NCI-H1092 (cell line): ENCODE measurements at places on chromosomes 11 and 22.

DNA sequence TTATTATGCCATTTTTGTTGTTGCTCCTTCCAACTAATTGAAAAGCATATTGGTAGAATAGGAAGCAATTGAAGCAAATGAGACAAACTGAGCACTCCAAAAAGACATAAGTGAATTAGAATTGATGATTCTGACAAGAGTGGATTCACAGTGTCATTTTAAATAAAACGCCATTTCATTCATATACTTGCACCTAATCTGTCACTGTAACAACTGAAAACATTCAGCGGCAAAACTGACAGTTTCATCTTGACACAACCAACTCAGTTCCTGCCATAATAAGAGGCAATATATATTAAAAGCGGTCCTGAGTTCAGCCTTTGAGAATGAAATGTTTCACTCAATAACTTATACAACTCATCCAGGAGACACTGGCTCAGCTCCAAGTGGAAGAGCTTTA, 306.8 kb downstream of the CNTN5 start:
- no peak for DNase-seq

- peak; percentile 3 for DNase-seq
Observed at GRCh38 chr11:100932474-100933100, 197.0 kb downstream of the PGR start.

DNA sequence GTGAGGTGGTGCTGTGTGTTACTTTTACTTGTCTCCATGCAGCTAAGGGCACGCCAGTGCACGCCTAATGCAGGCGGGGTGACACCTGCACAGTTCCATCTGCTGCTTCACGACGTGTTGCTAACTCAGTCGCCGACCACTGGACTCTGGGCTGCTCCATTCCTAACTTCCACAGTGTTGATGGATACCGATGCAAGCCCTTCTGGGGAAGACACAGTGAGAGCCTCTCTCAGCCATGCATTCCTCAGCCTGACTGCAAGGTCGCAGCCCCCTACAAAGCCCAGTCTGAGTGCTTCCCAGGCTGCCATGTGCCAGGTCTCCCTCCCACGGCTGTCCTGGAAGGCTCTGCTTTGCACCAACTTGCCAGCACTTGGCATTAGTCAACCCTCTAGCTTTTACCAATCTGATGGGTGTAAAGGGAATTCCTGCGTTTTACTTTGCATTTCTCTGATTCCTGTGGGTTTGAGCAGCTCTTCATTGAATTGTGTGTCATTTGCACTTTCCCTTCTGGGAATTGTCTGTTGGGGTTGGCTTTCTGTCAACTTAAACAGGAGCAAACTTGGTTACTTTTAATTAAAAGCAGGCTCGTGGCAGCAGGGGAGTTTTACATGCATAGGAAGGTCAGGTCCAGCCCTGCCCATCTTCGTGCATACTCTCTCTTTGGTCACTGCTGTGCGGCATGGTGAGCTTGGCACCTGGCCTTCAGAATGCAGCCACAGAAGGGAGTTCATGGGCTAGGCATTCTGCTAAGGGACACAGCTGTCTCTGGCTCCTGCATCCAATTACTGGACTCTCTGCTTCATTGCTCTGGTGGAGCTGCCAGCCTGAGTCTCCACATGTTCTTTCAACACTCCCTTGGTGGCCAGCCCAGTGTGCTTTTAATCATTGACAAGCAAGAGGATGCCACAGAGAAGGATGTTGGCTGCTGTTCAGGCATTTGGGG, 34.6 kb upstream of the SHANK2 start:
- peak; percentile 18 for DNase-seq

- DNase-seq = no peak
Observed at GRCh38 chr22:37169947-37170688, 17.9 kb downstream of the C1QTNF6 start.

DNA sequence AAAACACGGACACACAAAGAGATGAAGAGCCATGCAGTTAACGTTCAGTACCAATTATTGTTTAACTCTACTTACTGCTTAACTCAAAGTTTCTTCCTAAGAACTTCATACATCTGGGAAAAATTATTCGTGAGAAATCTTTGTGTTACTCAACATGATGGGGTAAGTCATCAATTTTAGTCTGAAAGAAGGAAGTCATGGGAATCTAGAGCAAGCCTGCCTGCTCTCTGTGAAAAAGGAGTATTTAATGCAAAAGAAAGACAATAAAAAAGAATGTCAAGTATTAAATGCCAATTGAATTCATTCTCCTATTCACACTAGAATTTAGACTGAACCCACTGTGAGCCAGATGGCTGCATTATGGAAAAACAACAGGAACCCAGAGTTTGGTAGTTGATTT, 16.0 kb downstream of the TMEM123 start:
- DNase-seq = no peak

GRCh38 chr22:33577862-33578411, 342.3 kb downstream of the LARGE1 start:
- DNase-seq = no peak

GRCh38 chr22:44111562-44112155, 69.1 kb upstream of the PARVG start:
- no peak for DNase-seq

DNA sequence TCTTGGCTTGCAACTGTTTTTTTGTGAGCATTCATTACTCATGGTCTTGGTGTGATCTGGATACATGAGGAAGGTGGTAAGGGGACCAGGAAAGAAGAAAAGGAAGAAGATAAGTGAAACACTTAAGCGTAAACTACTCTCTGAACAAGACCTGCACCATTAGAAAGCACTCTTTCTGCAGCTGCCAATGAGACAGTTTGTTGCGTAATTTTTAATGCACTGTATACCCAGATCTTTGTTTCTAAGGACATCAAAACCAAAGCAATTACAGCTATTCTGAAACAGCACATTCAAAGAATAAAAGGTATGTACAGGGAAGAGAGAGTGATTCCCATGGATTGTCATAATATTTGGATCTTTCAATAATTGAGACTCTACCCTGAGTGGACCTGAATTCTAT, 147.4 kb downstream of the BLID start:
- no peak for DNase-seq

- DNase-seq = no peak
Observed at GRCh38 chr11:61325649-61326414, 7.1 kb downstream of the DDB1 start.

DNA sequence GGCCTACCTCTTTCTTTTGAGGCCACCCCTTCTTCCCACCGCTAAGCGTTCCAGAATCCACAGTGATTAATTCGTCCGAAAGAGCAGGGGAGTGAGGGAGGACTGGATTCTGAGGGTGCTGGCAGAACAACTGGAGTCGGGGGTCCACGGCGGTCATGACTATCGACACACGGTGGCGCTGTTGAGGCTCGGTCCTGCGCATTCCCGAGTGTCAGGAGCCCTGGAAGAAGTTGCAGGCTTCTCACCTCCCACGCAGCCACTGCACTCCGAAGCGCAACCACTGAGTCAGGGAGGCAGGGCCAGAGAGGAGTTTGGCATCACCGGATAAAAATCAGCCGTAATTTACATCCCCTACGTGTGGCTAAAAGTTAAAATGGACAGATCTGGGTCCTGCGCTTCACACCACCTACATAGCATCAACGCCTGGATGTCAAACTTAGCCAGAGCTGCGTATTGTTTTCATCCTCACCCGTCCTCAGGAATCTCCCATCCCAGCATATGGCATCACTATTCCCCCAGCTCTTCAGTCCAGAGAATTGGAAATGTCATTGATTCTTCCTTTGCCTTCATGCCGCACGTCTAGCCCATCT, 10.7 kb upstream of the CTSF start:
- DNase-seq = peak; percentile 67

DNA sequence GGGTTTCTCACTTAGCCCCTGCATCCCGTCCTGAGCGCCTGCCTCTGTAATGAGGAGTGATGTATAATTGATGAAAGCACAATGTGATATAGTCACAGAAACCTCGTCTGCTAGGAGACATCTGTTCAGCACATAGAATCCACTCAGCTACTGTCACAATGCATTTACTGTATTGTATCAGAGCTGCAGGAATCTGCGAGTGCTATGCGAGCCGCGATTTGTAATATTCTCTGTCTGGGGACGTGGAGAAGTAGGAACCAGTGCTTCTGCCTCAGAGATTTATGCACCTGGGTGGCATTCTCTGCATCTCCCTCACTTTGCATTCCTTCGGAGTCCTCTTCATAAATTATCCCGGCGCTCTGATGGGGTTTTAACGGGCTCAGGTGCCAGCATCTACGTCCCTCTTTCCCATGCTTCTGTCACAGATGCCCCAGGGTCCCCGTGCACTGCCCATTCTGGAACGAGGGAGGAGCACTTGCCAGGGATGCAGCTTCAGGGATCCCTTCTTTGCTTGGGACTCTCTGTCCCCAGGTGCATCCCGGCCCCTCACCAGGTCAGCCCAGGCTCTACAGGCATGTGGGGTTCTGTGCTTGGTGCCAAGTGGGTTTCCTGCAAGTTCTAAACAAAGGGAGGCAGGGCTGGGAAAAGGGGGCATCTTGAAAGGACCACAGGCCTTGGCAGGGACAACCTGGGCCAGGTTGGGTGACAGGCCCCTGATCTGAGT, 205.5 kb downstream of the DSCAML1 start:
- DNase-seq = no peak

GRCh38 chr11:70387564-70387963, 10.8 kb upstream of the CTTN start:
- no peak for DNase-seq

- no peak for DNase-seq
Observed at GRCh38 chr11:77418971-77419597, 54.8 kb downstream of the PAK1 start.

DNA sequence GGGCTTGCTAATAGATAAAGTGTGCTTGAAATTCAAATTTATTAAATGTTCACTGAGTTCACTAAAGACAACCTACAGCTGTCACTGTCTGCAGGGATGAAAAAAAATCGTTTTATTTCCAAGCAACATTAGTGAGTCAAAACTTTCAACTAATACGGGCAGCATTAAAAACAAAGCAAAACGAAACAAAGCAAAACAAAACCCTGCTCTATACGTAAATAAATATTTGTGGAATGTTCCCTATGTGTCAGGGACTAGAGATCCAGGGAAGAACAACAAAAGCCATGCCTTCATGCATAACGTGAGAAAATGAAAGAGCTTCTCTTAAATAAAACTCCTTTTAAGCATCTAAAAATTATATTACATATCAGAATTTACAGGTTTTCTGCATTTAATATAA, 553 bp downstream of the NAALAD2 start:
- DNase-seq = no peak

DNA sequence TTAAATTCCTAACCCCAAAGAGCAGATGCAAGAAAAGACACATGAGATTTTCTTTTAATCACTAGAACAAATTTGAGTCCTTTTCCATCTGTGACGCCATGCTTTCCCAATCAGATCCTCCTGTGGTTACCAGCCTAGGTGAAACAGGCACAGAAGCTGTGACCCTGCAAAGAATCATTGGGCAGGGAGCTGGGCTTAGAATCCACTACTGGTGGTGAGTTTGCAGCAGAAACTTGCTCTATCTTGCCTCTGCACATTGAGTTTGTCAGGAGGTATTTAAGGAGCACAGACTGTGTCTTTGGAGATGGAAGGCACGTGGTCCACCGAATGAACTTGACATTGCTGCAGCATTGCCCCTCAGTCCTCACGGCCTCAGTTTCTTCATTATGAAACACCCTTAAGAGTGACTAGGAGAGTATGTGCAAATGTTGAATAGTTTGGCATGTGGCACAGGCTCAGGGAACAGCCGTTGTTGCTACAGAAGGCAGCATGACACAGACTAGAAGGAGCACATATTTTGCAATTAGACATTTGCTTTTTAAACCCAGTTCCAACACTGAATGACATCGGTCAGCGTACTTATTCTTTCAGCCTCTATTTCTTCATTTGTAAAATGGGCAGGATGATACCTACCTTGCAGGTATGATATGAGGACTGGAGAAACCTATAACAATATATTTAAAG, 127.6 kb downstream of the DBX1 start:
- DNase-seq = no peak

- DNase-seq = no peak
Observed at GRCh38 chr11:112968941-112969713, 7.9 kb downstream of the NCAM1 start.

GRCh38 chr22:24994070-24994763, 41.7 kb downstream of the KIAA1671 start:
- no peak for DNase-seq

DNA sequence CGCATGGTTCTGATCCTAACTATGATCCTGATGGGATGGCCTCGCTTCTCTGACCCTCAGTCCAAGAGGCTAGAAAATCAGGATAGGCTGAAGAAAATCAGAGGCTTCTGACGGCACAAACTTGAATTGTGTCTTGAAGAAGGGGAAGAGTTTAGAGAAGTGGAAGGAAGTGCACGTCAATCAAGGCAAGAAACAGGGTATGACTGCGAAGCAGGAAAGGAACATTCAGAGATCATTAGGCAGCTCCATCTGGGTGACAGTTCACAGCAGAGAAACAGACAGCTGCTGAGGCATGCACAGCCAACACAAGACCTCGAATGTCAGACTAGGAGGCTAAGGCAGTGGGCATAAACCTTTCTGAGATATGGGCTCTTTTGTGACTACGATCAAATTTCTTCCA, 29.3 kb downstream of the CLPB start:
- DNase-seq = no peak

- DNase-seq = no peak
Observed at GRCh38 chr11:19077965-19078364, 17.4 kb upstream of the MRGPRX2 start.

DNA sequence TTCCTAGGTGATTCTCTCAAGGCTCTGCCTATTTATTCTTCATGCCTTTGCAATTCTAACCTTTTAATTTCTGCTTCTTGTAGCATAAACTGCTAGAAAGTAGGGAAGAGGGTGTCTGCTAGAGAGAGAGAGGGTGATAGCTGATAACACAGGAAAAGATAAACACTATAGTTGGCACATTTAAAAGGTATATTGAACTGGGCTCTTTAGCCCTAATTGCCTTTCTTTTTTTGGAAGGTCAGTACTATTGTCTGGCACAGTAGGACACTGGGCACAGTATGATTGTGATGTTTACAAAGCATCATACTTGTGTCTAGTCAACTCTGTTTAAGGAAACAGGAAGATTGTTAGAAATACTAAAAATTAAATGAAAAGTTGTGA, 33.3 kb downstream of the TEAD1 start:
- DNase-seq = no peak

- DNase-seq = no peak
Observed at GRCh38 chr11:28618416-28618815, 510.2 kb downstream of the METTL15 start.

GRCh38 chr11:97979741-97980140, 1041.0 kb upstream of the CNTN5 start:
- no peak for DNase-seq

GRCh38 chr11:120956710-120957495, 67.0 kb upstream of the TBCEL start:
- DNase-seq = no peak

DNA sequence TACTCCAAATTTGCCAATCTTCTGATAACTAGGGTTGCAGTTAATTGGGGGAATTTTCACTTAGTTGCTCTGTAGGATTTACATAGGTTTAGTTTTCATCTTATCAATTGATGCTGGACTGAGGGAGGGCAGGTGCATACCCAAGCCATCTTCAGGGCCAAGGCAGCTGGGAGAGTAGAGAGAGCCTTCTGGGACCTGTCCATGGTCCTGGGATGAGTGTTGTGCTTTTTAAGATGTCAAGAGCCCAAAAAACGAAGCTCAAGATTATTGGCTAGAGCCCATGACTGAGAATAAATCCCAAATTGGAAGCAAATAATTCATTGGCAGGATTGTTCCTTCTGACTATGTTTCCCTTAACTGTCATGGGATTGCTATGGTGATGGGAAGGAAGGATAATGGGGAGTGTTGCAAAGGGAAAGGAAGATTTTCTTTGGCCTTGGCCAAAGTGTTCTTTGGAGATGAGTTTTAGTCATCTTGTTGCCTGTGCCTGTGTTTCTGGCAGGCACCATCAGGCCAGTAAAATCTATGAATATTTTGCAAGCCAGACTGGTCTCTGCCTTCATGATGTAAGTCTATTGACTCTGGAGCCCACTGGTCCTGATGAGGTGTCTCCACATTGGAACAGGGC, 4.5 kb downstream of the SLC22A6 start:
- no peak for DNase-seq
